Naive thymus-derived CD4-positive, alpha-beta T cell (primary cell): ENCODE measurements at places on chromosomes 1 and 21. TPM values are rescaled to one million over a fixed set of nuclear protein-coding genes. Genes with fewer than 3 reads are reported as not detected.

DNA sequence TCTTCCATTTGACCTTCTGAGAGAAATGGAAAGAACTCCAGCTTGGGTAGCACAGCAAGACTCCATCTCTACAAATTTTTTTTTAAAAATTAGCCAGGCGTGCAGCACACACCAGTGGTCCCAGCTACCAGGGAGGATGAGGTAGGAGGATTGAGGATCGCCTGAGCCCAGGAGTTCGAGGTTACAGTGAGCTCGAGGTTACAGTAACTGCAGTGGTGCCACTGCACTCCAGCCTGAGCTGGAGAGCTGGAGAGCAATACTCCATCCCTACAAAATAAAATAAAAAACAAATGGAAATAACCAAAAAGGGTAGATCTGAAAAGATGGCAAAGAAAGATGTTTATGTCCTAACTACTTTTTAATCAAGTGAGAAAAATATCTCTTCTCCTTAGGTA, 14.5 kb downstream of the POGZ start:
- no peak for DNase-seq

GRCh38 chr1:165303386-165303785, 53.1 kb downstream of the LMX1A start:
- DNase-seq = no peak

GRCh38 chr1:67575861-67576260, 109.1 kb upstream of the GADD45A start:
- no peak for DNase-seq

DNA sequence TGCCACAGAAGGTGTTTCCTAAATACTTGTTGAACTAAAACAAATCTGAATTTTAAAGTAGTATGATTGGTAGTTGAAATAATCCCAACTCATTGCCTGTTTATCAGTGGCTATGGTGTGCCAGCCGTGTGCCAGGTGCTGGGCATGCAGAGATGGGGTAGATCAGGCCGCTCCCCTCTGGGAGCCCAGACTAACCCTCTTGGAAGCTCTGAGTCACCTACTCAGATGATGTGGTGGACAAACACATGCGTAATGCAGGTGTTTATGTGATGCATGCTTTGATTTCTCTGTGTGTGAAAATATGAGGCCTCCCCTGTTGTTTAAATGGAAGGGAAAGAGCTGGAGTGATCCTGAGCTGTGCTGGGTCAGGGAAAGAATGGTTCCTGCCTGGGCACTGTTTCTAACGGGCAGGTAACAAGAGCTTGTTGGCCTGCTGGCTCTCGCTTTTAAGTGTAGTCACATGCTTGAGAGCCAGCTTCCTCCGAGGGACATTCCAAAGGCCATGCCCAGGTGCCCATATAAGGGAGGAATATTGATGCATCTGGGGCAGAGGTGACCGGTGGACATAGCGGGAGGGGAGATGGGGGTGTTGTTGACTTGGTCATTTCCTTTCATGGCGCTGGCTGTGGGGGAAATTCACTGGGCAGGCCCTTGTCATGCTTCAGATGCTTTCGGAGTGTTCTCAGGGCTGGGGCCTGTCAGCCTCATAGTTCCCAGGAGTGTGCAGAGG, 10.2 kb downstream of the MFN2 start:
- DNase-seq = no peak

EPHA2 gene
- total RNA-seq = not detected

FGR gene
- 1.9 TPM for total RNA-seq

TMEM82 gene
- not detected for total RNA-seq
